ENCODE measurements at places on chromosomes 2 and 18.

GRCh38 chr18:72866442-72866900, 1.3 kb downstream of the NETO1 start:
- DNase-seq, result no peak

DNA sequence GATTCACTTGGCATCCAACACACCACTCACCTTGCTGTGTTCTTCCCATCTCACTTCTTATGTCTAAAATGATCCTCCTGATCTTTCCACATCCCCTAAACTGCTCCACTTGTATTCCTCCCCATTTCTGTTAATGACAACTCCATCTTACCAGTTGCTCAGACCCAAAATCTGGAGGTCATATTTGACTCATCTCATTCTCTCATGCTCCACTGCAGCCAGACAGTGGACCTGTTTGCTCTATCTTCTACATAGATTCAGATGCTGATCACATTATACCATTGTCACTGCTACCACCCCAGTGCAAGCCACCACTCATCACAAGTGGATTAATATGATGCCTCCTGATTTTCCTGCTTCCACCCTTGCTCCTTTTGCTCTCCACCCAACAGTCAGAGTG, 7.9 kb upstream of the NABP1 start:
- DNase-seq, result no peak

GRCh38 chr18:36582988-36583745, 245.6 kb downstream of the TPGS2 start:
- no peak for DNase-seq

DNA sequence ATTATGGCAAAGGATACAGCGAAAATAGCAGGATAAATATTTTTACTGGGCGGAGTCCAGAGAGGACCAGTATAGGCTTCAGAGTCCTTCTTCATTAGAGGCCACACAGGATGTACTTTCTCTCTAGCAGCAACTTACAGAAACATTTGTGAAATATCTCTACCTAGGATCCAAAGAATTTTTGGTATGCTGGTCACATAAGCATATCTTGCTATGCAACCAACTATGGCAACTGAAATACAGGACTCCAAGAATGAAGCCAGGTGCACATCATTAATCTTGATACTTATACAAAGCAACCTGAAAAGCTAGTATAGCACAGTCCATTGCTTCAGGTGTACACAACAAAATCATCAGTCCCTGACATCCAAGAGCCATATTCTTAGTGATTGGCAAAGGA, 59.1 kb upstream of the NABP1 start:
- no peak for DNase-seq

- DNase-seq, result no peak
These were observed 13.4 kb downstream of the BCL11A start for GRCh38 chr2:60540074-60540473.

All from stimulated activated CD4-positive, alpha-beta T cell treated with anti-CD3 and anti-CD28 coated beads, Interleukin-2, amount 100 ng/mL, for 4 hours (primary cell).